Activated CD4-positive, alpha-beta memory T cell treated with anti-CD3 and anti-CD28 coated beads for 36 hours (primary cell): ENCODE measurements at places on chromosomes 3 and 15.
A peak's percentile ranks its signal among the peaks of the same experiment; 100 is the strongest.

DNA sequence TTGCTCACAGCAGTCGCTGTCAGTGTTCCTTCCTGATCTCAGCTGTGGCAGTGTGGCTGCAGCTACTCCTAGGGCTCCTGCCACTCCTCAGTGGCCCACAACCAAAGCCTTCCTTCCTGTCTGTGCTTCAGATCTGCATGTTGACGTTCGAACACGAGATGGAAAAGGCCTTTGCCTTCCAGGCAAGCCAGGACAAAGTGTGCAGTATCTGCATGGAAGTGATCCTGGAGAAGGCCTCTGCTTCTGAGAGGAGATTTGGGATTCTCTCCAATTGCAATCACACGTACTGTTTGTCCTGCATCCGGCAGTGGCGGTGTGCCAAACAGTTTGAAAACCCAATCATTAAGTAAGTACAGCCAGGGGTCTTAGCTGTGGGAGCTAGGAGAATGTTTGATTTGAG is 17.8 kb downstream of the MKRN2 start:
- no peak for DNase-seq

- no peak for DNase-seq
These were observed 33.5 kb downstream of the TGFBR2 start for GRCh38 chr3:30639937-30640336.

- no peak for DNase-seq
These were observed 173.0 kb upstream of the FRMD4B start for GRCh38 chr3:69558912-69559311.

DNA sequence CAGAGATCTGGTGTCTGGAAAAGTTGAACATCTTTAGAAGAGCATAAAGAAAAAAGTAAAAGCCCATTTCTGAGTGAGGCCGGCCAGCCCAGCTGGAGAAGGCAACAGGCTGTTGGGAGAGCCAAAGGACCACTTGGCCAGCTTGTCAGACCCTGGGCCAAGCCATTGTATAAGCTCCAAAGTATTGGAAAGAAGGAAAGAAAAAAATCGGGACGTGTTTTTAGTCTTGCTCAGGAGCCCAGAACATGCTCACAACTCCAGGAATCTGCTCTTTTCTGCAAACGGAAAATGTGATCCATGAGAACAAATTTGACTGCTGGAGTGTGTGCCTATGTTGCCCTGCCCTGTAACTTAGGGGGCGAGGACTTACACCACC is 10.4 kb upstream of the CLPX start:
- no peak for DNase-seq

- no peak for DNase-seq
These were observed 134.8 kb downstream of the THRB start for GRCh38 chr3:24359645-24360462.

DNA sequence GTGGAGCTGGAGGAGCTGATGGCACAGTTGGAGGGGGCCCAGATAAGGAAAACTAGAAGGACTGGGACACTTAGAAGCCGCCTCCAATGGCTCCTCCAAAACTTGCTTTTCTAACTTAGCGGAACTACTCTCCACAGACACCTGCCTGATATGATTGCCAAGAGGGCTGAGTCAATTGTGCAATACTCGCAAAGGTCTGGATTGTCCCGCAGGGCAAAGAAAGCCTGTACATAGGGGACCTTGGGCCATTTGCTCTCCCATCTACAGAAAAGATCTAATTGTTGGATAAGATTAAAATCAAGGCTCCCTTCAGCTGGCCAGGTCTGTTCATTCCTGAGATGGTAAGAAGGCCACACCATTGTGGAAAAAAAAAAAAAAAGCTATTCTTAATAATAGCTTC is 69.7 kb upstream of the ATP11B start:
- no peak for DNase-seq

GRCh38 chr3:177474652-177475355 is 277.5 kb upstream of the TBL1XR1 start:
- no peak for DNase-seq

- no peak for DNase-seq
These were observed 8.4 kb upstream of the DHX30 start for GRCh38 chr3:47794544-47794943.

- DNase-seq = peak; percentile 66
These were observed 574 bp downstream of the NGRN start for GRCh38 chr15:90266061-90266431.

GRCh38 chr15:76951220-76951619 is 19.7 kb downstream of the RCN2 start:
- DNase-seq = no peak

- no peak for DNase-seq
These were observed 17.6 kb downstream of the CTSH start for GRCh38 chr15:78927077-78927790.

DNA sequence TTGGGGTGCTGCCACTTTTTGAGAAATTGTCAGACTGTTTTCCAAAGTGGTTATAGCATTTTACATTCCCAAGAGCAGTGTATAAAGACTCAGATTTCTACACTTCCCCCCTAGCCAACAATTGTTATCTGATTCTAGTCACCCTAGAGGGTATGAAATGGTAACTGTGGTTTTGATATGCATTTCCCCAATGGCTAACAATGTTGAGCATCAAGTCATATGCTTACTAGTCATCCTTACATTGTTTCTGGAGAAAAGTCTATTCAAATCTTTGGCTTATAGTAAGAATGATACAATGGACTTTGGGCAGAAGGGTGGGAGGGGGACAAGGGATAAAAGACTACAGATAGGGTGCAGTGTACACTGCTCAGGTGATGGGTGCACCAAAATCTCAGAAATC is 73.3 kb downstream of the CSNK1G1 start:
- DNase-seq = no peak
